ENCODE measurements at places on chromosomes 3 and 15. TPM values are rescaled to one million over a fixed set of nuclear protein-coding genes. Genes with fewer than 3 reads are reported as not detected.

DNA sequence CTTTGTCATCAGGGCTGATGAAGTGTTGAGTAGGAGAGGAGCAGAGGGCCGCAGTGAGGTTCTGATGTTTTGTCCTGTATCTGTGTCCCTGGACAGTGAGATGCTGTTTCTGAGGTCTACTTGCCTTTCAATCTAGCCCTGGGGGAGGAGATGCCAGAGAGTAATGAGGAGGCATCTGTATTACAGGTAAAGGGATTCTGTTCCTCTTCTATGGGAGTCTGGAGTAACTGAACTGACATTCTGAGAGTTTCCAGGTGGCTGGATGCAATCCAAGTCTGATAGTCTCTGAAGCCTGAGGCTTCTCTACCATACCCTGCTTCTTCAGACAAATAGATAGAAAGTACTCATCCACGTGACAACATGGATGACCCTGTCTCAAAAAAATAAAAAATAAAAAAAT lies 60.9 kb downstream of the IL12A start:
- DNase-seq, result no peak

- no peak for DNase-seq
Observed at GRCh38 chr3:99885851-99886250, 68.2 kb downstream of the CMSS1 start.

DNA sequence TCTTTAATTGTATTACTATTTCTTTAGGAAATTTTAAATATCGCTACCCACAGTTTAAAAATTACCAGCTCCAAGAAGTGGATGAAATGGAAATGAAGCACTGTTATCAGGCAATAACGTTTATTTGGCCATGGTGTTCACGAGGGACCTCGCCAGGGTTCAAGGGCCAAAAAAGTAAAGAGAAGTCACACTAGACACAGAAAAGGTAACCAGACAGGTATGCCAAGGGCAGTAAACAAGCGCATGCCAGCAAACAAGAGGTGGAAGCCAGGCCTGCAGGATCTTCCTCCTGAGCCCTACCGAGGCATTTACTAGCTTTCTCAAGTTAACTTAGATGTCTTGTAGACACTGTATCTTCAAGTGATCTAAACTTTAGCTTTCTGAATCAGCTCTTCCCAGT lies 113.5 kb downstream of the PLD1 start:
- no peak for DNase-seq

Gene BTD
- total RNA-seq, result 22.5 TPM

DNA sequence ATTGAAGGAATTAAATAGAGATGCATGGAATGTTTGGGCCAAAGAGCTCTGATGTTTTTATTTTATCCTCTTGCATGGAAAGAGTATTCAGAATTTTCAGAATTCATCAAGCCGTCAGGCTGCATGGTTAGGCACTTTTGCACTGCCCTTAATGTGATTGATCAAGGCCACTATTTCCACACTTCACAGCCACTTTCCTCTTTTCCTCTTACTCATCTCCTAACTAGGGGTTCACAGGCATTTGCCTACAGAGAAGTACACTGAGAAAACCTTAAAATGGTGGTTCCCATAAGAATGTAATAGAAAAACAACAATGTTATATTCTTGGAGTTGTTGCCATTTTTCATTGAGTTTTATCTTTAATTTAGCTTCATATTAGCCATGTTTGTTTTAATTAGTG lies 10.9 kb downstream of the SLC35A5 start:
- DNase-seq, result no peak

GRCh38 chr15:84658788-84659411 lies 901 bp upstream of the NMB start:
- DNase-seq, result no peak

DNA sequence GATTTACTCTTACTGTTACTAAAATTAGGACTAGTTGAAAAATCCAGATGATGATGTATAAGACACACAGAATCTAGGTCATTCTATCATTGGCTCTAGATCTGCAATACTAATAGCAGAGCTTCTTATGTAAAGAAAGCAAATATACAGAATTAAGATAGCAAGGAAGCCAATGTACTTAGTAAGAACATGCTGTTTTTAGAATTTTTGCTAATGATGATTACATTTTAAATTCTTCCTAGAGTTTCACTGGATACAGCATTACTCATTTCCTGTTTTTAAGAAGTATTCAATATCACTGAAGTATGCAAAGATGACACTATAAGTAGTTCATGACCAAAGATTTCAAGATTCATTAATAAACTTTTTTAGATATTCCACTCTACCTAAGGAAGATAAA lies 60.7 kb downstream of the CFAP20DC start:
- DNase-seq, result no peak

DNA sequence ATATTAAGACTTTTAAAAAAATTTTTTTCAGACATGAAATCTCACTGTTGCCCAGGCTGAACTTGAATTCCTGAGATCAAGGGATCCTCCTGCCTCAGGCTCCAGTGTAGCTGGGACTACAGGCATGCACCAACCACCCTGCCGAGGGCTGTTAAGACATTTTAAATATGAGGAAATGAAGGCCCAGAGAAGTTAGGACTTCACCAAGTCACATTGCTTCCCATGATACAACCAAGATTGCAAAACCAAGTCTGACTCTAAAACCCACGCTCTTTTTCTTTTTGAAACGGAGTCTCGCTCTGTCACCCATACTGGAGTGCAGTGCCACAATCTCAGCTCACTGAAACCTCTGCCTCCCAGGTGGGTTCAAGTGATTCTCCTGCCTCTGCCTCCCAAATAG lies 28.0 kb downstream of the PTPN9 start:
- no peak for DNase-seq

Gene POPDC2
- 4.9 TPM for total RNA-seq

GRCh38 chr3:12618426-12618825 lies 45.5 kb downstream of the RAF1 start:
- no peak for DNase-seq

GRCh38 chr3:98811048-98811447 lies 47.9 kb downstream of the ST3GAL6 start:
- DNase-seq, result no peak

Gene POLQ
- 0.09 TPM for total RNA-seq

- no peak for DNase-seq
Observed at GRCh38 chr15:62209821-62210220, 44.7 kb upstream of the C2CD4B start.

- DNase-seq, result peak; percentile 92
Observed at GRCh38 chr3:13648060-13649001, 99.4 kb downstream of the FBLN2 start.

DNA sequence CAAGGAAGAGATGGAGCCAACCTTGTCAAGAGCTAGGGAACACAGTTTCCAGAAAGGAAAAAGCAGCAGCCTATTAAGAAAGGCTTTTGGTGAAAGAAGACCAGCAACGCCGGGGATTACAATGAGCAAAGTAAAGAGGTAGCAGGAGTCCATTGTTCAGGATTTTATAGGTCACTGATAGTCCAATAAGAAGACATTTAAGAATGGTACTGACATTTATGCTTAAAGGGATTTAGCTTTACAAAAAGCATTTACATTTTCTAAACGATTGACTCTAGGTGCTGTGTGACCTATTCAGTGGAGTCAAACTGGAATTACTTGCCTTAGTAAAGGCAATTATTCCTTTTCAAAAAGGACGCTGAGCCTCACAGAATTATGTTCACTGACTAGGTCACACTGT lies 40.8 kb downstream of the CSNK1G1 start:
- DNase-seq, result no peak

GRCh38 chr15:26572602-26573350 lies 200.1 kb downstream of the GABRB3 start:
- DNase-seq, result no peak

DNA sequence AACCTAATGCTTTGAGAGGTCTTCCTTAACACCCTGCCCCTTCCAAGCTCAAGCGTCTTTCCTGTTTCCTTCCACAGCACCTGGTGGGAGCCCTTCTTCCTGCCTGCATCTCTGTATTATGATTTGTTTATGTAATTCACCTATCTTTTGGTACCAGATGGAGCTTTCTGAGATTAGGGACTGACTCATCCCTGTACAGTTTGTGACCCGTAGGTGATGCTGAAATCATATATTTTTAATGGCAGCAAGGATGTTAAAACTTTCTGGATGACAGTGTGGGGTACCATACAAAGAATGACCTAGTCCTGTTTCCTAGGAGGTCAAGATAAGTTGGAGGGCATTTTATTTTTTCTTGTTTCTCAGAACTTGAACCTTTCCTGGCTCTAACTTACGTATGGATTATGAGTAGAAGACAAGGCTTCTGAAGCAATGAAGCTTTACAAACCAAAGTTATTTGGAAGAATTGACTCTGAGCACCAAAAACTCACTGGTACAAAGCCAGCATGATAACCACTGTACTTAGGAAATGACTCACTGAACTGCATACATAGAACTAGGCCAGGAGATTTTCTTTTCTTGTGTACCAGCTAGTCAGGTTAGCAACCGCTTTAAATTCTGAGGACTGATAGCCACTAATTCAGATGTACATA lies 46.6 kb downstream of the HHLA2 start:
- no peak for DNase-seq

Gene CYP1A2
- not detected for total RNA-seq

- DNase-seq, result no peak
Observed at GRCh38 chr15:36921484-36922091, 178.8 kb downstream of the MEIS2 start.

DNA sequence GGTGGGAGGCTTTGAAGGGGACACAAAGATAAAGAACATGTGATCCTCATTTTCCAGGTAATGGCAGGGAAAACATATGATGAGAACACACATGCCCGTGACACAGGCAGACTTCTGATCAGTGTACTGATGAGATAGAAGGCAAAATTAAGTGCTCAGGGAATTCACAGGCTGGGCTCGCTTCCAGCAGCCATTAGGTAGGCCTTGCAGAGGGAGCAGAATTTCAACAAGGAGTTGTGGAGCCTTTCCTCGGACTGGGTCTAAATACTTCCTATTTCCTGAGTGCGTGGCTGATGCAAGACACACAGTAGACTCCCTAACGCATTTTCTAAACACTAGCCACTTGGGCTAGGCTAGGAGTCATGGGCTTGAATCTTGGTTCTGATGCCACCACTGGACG lies 74.0 kb upstream of the ETV5 start:
- no peak for DNase-seq

DNA sequence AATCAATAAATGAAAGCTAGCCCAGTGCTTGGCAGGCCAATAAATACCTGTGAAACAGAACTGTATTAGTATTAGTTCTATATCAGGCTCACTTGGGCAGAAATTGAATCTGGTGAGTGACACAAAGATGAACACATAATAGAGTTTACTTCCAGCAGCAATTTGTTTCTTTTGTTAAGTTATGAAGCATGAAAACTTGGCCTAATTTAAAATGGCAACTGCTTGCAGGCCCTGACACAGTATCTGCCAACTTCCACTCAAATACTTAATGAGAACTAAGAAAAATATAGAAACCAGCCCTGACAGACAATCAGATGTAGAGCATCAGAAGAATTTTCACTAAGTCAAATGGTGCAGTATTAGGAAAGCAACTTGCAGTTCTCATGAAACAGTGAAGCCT lies 37.6 kb upstream of the LRIG1 start:
- DNase-seq, result no peak

Gene GOLGA6D
- total RNA-seq, result 0.18 TPM

- no peak for DNase-seq
Observed at GRCh38 chr3:54988302-54988837, 60.5 kb upstream of the LRTM1 start.

DNA sequence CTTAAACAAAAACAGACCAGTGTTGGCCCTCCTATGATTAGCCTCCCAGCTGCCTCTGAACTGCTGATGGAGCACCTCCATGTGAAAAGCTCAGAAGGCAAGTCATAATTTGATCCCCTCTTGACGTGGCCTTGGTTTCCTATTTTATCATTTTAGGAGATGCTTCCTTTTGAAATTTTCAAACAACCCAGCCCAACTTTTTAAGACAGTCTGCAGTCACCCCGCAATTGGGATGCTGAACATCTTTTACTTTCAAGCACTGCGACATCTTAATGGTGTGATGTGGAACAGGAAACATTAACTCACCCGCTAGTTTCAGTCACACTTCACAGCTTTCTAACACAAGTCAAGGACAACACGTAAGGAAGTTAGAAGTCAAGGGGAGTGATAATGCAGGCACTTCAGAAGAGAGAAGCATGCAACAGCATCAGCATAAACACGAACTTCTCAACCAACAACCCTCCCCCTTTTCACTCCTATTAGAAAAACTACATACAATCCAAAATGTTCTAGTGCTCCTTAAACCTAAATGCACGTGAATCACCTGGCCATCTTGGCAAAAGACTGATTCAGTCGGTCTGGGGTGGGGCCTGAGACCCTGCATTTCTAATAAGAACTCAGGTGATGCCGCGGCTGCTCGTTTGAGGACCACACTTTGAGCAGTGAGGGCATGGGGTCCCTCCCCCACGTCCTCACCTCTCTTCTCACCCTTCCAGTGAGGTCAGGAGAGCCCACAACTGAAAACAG lies 161.5 kb downstream of the FOXP1 start:
- no peak for DNase-seq

Gene CPOX
- total RNA-seq, result 16.9 TPM

DNA sequence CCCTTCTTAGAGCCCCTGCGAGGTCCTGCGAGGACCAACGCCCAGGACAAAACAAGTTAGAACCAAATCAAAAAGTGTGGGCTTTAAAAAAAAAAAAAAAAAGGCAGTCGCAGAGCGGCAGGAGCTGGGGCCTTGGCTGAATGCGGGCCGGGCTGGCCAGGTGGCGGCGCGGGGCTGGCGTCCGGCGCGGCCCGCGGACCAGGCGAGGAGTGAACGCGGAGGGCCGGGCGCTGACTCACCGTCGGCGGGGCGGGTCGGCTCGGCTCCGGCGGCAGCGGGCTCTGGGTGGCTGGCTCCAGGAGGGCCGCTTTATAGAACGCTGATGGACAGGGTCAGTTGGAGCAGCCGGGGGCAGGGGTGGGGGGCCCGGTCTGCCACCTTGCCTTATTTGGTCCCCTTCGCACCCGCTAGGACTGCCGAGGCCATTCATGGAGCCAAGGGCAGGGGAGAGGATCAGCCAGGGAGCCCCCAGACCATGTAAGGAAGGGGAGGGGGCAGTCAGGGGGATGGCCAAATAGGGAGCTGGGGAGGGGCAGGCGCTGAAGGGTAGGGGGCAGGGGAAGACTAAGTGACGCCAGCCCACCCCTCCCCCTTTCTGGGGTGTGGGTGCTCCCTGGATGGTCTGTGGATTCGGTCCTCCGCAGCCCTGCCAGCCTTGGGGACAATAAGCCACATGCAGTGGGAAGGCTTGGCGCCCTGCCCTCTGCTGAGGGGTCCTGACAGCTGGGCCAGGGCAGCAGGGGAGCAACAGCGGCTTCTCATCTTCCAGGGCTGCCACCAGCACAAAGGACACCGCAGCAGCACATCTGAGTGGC lies at the start of gene ACTC1:
TSS of gene ACTC1 (minus strand) at position 283 of the 815 bp plus-strand sequence. CDS start 741 bp downstream, outside the sequence.
- peak; percentile 60 for DNase-seq
